ENCODE measurements at places on chromosomes 2 and 18. TPM values are rescaled to one million over a fixed set of nuclear protein-coding genes. Genes with fewer than 3 reads are reported as not detected.

The NEU2 gene
- total RNA-seq, result not detected

The ERFE gene
- 12.2 TPM for total RNA-seq

The APOB gene
- not detected for total RNA-seq

The PROKR1 gene
- 0.83 TPM for total RNA-seq

The NCKAP1 gene
- total RNA-seq, result 116 TPM

The LAMA1 gene
- total RNA-seq, result 32.0 TPM

The SERPINB3 gene
- not detected for total RNA-seq

The ZAP70 gene
- total RNA-seq, result 1.3 TPM

The NYAP2 gene
- 0.32 TPM for total RNA-seq

The G6PC2 gene
- not detected for total RNA-seq

The AP1S3 gene
- 3.1 TPM for total RNA-seq

The FRZB gene
- 2.2 TPM for total RNA-seq

The LONRF2 gene
- total RNA-seq, result 1.3 TPM

The ZNF892 gene
- total RNA-seq, result 21.1 TPM

The MRO gene
- not detected for total RNA-seq

The KCNE4 gene
- total RNA-seq, result not detected

The ASB18 gene
- not detected for total RNA-seq
